A549 treated with DMSO at 1 μM for 4 hours (cell line): ENCODE measurements at places on chromosomes 12 and 14. TPM values are rescaled to one million over a fixed set of nuclear protein-coding genes. Genes with fewer than 3 reads are reported as not detected.

GYS2 gene
- not detected in 5 replicates for total RNA-seq

COQ10A gene
- total RNA-seq = 18.9 to 20.5 TPM (median 19.7 TPM) in 5 replicates

LDHB gene
- total RNA-seq = 1,458 to 1,601 TPM (median 1,570 TPM) in 5 replicates

RNASE8 gene
- not detected in 5 replicates for total RNA-seq

HOXC4 gene
- 2.7 to 4.7 TPM (median 3.9 TPM) in 5 replicates for total RNA-seq

KRT74 gene
- not detected in 5 replicates for total RNA-seq

ACVRL1 gene
- total RNA-seq = 0.06 to 0.30 TPM (median 0.11 TPM) in 4 of 5 replicates, not detected in the other

AGAP2 gene
- 0.06 to 0.17 TPM (median 0.13 TPM) in 5 replicates for total RNA-seq

KRT75 gene
- total RNA-seq = 0.12 to 0.26 TPM (median 0.18 TPM) in 5 replicates

PGF gene
- total RNA-seq = 2.3 to 3.9 TPM (median 3.5 TPM) in 5 replicates

DYRK2 gene
- 11.4 to 15.7 TPM (median 14.6 TPM) in 5 replicates for total RNA-seq

DENR gene
- 56.5 to 69.9 TPM (median 62.6 TPM) in 5 replicates for total RNA-seq
